ENCODE measurements at places on chromosomes 2 and 18.

- no peak for DNase-seq
These were observed 29.6 kb upstream of the TMEM177 start for GRCh38 chr2:119649364-119649917.

DNA sequence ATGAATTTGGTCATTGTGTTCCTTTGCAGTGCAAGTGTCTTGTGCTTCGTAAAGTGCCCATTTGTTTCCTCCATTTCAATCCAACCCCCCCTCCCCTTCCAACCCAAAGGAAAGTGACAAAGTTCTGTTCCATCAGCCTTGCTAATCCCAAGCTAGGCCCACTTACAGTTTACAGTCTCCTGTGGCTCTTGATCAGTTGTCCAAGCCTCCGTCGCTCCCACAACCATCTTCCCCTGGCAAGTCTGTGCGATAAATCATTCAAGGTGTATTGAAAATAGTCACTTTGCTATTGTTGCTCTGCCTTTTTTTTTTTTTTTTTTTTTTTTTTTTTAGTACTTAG lies 6.5 kb downstream of the POU3F3 start:
- DNase-seq: no peak

GRCh38 chr2:132517386-132517785 lies 100.8 kb downstream of the GPR39 start:
- DNase-seq: no peak

- DNase-seq: no peak
These were observed 254.0 kb downstream of the MEIS1 start for GRCh38 chr2:66688951-66689350.

DNA sequence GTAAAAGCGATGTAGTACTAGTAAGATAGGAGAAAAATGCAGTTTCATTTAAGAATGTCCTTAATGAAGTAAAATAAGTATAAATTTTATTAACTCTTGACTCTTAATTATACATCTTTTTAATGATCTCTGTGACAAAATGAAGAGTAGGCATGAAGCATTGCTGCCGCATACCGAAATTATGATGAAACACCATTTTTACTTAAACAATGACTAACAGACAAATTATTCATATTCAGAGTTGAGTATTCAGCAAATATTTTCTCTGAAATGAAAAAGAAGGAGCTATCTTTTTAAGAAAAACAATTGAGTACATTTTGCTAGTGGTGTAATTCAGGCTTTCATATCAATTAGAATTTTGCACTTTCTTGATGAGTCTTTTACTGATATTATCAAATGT lies 150.6 kb upstream of the DOCK10 start:
- DNase-seq: no peak

DNA sequence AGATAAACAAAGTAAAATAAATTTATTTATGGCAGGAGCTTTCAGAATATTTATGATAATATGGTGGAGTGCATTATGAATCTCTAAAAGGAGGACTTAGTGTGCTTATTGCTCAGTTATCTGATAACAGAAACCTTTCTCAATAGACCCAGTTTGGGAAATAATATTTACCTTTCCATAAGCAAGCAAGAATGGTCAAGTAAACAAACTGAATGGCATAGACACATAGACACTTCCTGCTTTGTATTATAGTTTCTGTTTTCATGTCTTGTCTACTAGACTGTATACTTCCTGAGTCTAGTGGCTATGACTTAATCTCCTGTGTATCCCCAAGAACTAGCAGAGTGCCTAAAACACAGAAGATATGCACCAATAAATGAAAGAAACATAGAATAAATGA lies 87.8 kb downstream of the UPP2 start:
- DNase-seq: no peak

DNA sequence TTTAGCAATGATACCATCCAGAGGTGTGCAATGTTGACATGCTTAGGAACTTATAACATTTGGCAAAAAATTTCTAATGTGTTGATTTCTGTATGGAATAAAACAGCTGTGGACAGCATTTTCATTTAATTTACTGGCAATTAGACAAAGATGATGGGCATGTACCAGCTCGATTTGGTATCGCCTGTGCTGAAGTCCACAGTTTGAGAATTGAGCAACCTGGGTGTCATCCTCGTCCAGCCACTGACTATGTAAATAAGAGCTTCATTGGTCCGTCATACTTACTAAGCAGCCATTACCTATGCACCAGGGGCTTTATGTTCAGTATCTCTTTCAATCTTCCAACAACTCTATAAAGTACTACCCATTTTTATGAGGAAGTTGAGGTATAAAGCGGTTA lies 24.6 kb upstream of the ACAA2 start:
- DNase-seq: no peak

DNA sequence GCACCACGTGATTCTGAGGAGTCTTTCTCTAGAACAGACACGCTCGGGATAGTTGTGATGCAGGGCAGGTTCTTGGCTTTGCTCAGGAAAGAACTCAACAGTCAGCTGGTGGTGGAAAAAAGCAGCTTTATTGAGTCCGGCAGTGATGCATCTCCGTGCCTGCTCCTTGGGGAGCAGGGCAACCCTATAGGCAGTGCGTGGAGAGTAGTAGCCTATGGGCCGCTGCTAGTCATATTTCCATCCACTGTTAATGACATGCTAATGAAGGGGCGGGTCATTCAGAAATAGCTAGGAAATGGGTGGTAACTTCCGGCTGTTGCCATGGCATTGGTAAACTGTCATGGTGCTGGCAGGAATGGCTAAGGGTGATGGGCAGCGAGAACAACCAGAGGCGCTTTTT lies 11.6 kb upstream of the ACKR3 start:
- DNase-seq: no peak

DNA sequence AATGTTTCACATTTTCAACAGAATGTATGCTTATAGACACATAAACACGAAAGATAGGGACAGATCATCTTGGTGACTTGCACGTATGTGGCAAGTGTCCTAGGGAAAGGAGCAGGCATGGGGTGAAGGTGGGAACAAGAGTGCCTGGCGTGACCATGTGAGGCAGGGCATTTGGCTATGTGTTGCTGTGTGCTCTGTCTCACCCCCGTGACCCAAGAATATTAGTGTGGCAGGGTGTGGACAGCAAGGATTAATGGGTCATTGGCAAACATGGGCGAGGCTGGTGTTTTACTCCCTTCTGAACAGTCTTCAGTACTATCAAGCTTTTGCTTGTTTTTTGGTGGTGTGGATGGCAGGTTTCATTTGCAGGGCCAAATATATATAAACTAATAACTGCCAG lies 1.3 kb upstream of the VWA3B start:
- no peak for DNase-seq

DNA sequence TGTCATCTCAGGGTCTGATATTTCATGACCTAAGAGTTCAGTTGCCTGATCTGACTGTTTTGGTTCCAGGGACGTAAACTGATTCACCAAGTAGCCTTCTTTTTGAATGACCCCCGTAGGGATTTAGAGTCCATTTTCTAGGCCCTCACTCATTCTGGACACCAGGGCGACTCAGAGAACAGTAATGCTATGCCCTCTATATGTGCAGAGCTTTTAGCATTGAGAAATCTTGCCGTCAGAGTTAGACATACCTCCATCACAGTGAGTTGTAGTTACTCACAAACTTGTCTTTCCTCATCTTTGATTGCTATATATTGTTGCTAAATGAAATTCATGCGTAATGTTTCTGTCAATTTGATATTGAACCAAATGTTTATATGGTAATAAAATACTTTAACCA lies 92.3 kb downstream of the OSBPL6 start:
- DNase-seq: no peak

DNA sequence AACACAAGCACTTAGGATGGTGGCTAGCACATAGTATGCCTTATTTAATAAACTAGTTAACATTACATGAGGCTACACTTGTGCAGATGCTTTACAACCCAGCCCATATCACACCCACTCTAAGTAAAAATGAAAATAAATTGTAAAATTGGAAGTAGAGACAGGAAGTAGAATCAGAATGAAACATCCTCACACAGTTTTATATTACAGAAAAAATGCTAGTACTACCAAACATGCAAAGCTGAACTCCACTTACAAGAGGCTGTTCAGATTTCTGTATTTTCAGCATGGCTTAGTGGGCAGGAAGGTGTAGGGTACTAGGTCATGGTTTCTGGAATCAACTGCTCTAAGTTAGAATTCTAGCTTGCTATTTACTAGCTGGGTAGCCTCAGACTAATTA lies 18.2 kb upstream of the CRIM1 start:
- DNase-seq: no peak

DNA sequence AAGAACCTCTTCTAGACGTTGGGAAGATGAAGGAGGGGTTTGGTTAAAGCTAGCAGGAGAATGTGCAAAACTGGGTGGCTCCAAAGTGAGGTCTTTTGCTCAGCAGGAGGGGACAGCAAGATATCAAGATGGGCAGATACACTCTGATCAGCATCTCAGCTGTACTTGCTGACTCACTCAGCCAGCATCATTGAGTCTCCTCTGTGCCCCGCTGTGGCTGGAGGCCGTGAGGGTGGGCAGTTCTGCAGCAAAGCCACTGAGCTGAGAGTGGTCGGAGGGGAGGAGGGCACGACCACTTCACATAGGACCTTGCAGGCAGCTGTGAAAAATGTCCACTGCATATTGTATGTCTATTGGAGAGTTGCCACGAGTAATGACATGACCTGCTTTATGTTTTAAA lies 152.0 kb downstream of the CAPN13 start:
- no peak for DNase-seq

DNA sequence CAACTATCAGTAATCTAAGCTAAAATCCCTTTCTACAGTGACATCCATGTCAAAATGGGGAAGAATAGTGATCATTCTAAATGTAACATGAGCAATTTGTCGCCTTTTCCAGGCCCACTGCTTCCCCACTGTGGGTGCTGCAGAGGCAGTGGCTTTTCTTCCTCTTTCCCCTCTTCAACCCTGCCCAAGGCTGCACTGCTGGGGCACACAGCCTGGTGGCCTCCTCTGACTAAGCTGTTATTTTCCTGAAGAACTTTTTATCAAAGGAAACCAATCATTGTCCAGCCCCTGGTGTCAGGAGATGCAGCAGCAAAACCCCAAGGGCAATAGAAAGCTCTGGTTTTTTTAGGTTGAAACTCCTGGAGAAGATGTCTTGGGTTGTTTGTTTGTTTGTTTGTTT lies 117.6 kb upstream of the KLF7 start:
- peak; percentile 80 for DNase-seq

- no peak for DNase-seq
These were observed 443.0 kb upstream of the TNP1 start for GRCh38 chr2:217302856-217303255.

DNA sequence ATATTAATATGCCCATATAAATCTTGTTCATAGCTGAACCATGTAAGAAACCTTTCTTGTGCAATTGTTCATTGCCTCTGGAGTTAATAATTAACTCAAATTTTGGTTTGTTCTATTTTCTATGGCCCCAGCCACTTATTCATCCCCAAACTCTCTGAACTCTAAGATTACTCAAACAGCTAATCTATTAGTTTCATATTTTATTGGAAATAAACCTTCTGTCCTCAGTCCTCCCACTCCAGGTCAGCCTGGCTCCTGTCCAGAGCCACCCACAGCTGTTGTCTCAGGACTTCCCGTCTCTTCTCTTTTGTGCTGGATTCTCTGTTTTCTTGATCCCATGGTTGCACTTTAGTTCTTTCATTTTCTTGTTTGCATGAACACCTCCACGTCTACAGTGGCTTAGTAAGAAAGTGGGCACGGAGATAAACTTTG lies 4.4 kb upstream of the RNF103 start:
- DNase-seq: no peak

- no peak for DNase-seq
These were observed 565.6 kb downstream of the TMEM182 start for GRCh38 chr2:103327386-103327785.

DNA sequence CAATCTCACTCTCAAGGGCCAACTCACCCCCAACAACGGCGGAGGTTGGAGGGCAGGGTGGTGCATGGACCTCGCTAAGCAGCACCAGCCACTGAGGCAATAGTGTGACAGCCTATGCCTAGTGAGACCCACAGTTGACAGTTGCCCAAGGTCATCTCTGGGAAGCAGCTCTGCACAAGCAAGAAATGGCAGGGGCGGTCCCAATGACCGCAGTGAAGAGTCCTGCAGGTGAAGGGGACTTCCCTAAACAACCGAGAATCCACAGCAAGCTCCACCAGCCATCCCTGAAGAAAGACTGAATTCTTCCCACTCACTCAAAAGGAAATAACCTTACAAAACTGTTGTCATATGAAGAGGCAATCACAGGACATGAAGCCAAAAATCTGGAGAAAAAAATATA lies 313.4 kb upstream of the ID2 start:
- no peak for DNase-seq

- DNase-seq: no peak
These were observed 731.4 kb upstream of the HS6ST1 start for GRCh38 chr2:129050101-129050500.

DNA sequence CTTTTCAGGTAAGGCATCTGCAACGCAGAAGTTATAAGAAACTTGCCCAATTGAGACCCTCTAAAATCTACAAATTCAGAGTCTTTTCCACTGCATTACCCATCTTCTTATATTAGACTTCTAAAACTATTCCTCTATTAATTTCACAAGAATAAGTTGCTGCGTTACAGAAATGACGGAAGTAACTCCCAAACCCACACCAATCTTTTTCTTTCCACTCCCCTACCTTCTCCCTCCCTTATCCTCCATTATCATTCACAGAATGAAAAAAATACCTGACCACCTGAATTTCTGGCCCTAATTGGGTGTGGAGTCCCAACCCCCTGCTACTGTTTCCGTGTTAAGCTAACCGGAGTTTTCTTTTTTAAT lies 689 bp downstream of the RPRD1A start:
- DNase-seq: peak; percentile 55

- no peak for DNase-seq
These were observed 4.4 kb downstream of the TGFA start for GRCh38 chr2:70549064-70549710.

- DNase-seq: no peak
These were observed 37.1 kb downstream of the PIEZO2 start for GRCh38 chr18:11112286-11112685.

- peak; percentile 18 for DNase-seq
These were observed 202.4 kb downstream of the FHOD3 start for GRCh38 chr18:36499938-36500337.

DNA sequence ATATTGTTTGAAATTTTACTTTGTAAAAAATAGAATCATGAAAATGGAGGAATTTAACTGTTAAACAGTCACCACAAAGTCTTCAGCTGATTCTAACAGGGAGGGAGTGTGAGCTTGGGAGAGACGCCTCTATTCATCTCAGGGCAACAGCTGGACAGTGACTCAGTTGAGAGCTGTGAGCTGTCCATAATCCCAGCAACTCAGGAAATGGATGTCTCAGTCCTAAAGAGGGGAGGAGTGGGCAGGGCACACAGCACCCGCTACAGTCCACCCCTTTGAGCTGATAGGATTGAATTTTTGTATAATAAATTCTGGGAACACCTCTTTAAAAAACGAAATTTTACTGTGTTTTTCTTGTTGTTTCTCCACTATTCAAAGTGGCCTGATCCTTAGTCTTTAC lies 255.1 kb upstream of the THUMPD2 start:
- DNase-seq: no peak

GRCh38 chr2:227360351-227360750 lies 18.8 kb downstream of the TM4SF20 start:
- DNase-seq: no peak

- DNase-seq: no peak
These were observed 180.5 kb upstream of the DTNA start for GRCh38 chr18:34529358-34530335.

- DNase-seq: peak; percentile 11
These were observed 2.2 kb downstream of the SEPTIN10 start for GRCh38 chr2:109611467-109612095.

Data from hematopoietic multipotent progenitor cell treated with erythropoietin and hydrocortisone succinate and interleukin-3 and kit ligand, for 6 days (in vitro differentiated cells).